ENCODE measurements at places on chromosomes 3 and 15.

DNA sequence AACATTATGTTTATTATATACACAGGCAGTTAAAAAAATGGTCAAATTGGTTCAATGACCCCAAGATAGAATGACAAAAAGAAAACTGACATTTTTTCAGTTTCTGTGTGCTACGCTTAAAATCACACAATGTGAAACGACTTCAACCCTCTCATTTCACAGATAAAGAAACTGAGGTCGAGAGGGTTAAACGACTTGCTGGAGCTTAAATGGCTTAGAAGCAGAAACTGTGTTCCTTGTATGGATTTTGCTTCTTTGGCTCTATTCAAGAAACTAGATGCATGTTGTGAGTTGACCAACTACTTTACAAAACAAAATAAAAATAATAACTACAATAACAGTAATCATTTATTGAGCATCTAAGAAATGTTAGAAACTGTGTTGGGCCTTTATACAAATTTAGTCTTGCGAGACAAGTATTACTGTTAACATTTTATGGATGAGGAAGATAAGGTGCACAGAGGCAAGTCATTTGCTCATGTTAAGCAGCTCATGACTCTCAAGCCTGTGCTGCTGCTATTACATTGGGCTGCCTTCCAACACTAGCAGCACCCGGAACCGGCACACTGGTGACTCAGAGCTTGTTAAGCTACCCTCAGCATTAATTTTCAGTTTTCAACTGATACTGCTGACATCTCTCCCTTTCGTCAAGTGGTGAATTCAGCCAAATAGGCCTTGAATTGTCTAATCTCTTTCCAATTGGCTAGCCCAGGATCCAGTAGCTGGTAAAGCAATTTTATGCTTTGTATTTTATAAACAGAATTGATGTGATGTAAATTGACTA, 487.6 kb downstream of the NAALADL2 start:
- peak; percentile 56 for DNase-seq
- no peak overlapping the region for H3K4me3 ChIP-seq
- no peaks in the 10 kb centered on the region for H3K4me1 ChIP-seq
- no peak overlapping the region for H3K27ac ChIP-seq

DNA sequence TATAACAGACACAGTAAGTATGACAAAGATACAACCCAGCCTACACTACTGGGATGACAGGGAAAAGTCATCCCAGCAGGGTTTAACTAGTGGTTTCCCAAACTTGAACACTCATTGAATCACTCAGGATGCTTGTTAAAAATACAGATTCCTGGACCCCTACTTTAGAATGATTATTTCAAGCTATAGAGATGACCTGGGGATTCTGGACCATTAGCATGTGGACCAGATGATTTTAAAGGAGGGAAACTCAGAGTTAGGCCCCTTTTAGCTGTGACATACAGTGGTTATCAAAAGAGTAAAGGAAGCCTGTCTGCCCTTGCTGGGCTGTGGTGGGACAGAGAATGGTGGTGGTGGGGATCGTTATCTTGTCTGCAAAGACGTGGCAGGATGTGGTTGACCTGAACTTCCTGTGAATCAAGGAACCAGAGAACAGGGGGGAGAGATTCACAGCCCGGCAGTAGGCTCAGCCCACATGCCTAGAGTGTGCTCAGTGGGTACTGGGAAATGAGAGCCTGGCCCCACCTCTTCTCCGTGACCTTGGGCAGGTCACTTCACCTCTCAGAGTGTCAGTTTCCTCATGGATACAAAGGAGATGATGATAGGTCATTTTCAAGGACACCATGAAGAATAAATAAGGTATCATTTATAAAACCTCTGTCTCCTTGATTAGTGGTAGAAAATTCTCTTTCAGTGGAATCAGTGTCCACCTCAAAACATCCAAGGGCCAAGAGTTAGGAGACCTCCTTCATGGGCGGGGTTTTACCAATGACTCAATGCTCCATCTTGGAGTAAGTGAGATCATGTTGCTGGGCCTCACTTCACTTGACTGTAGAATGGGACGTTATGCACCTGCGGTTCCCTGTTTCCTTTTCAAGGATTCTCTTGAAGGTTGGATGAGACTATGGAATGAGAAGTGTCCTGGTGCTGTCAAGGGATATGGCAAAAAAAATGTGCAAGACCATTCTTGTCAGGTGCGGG, 306.5 kb downstream of the RPLP1 start:
- H3K27ac ChIP-seq, result no peak overlapping the region
- H3K4me3 ChIP-seq, result no peak overlapping the region
- H3K4me1 ChIP-seq, result peaks cover 11% of the 10 kb centered on the region
- DNase-seq, result peak; percentile 95

DNA sequence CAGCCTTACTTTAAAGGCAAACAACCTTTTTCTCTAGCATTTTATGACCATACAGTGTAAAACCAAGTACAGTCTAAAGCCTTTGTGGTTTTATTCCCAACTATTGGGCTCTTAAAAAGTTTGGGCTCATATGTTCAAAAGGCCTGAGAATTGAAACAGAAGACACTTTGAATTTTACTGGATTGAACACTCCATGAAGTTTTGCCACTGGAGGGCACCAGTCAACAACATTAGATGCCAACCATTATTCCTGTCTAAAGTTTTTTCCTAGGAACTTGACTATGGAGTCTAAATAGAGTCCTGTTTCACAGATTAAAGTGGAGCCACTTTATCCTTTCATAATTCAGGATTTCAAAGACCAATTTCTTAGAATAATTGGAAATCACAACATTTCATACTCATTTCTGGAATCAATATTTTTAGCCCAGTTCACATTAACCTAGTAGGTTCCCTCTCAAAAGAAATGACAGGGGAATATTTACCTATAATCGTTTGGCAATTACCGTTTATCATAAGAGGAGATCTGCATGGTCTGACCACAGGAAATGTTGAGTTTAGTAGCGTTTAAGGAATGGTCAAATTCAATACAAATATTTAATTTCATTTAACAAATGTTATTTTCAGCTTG, 244.1 kb upstream of the PDZRN3 start:
- no peaks in the 10 kb centered on the region for H3K27me3 ChIP-seq
- no peaks in the 10 kb centered on the region for H3K36me3 ChIP-seq
- H3K4me1 ChIP-seq, result no peaks in the 10 kb centered on the region
- no peak overlapping the region for H3K27ac ChIP-seq

DNA sequence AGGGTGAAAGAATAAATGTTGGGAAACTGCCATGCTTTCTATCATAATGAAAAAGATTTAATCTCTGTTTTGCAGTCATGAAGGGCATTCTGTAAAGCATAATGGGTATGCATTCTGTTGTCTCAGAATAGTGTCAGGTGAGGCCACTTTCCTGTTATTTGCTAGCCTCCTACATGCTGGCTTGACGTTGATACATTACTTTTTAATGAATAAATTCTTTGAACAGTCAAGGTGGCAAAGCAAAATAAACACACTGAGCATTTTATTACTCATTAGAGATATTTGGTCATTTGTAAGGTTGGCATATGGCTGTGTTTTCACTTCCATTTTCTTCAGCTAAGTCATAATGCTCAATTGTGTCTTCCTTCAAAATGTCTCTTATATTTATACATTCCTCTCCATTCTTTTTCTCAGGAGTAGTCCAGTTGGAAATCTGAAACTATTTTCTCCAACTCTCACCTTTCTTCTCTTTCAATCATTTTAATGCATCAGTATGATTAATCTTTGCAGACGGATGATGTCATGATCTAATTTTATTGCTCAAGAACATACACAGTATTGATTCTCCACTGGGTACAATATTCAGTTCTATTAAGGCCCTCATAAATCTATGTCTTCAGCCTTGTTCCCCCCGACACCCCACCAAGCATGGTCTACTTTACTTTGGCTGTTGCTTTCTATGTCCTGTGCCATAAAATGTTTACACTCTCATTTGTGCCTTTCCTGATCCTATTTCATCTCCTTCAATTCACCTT, 290.7 kb downstream of the GBE1 start:
- H3K27me3 ChIP-seq, result no peaks in the 10 kb centered on the region
- H3K27ac ChIP-seq, result no peak overlapping the region
- no peaks in the 10 kb centered on the region for H3K36me3 ChIP-seq

GRCh38 chr15:45439521-45440260, 61.3 kb upstream of the GATM start:
- H3K4me1 ChIP-seq, result peaks cover 33% of the 10 kb centered on the region
- no peak for DNase-seq
- no peak overlapping the region for H3K27ac ChIP-seq
- no peaks in the 10 kb centered on the region for H3K27me3 ChIP-seq
- H3K4me3 ChIP-seq, result no peak overlapping the region
- H3K36me3 ChIP-seq, result no peaks in the 10 kb centered on the region

- no peaks in the 10 kb centered on the region for H3K27me3 ChIP-seq
- H3K4me1 ChIP-seq, result no peaks in the 10 kb centered on the region
- no peak for DNase-seq
- H3K36me3 ChIP-seq, result no peaks in the 10 kb centered on the region
- H3K4me3 ChIP-seq, result no peak overlapping the region
Measured at GRCh38 chr3:130709671-130710070, 37.0 kb downstream of the PIK3R4 start.

- no peak for DNase-seq
- H3K27ac ChIP-seq, result no peak overlapping the region
- H3K36me3 ChIP-seq, result no peaks in the 10 kb centered on the region
- no peaks in the 10 kb centered on the region for H3K4me1 ChIP-seq
Measured at GRCh38 chr3:23219552-23219951, 16.4 kb downstream of the UBE2E2 start.

DNA sequence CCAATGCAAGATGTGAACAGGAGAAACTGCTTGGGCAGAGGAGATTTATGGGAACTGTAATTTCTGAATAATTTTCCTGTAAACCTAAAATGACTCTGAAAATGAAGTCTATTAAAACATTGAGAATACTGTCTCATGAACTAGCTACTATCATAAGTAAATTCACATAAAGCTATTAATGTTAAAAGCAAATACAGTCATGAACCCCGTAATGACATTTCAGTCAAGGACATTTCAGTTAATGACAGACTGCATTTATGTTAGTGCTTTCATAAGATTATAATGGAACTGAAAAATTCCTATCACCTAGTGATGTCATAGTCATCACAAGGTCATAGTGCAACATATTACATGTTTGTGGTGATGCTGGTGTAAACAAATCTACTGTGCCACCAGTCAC, 17.2 kb downstream of the CBLB start:
- H3K36me3 ChIP-seq, result no peaks in the 10 kb centered on the region
- no peaks in the 10 kb centered on the region for H3K27me3 ChIP-seq

DNA sequence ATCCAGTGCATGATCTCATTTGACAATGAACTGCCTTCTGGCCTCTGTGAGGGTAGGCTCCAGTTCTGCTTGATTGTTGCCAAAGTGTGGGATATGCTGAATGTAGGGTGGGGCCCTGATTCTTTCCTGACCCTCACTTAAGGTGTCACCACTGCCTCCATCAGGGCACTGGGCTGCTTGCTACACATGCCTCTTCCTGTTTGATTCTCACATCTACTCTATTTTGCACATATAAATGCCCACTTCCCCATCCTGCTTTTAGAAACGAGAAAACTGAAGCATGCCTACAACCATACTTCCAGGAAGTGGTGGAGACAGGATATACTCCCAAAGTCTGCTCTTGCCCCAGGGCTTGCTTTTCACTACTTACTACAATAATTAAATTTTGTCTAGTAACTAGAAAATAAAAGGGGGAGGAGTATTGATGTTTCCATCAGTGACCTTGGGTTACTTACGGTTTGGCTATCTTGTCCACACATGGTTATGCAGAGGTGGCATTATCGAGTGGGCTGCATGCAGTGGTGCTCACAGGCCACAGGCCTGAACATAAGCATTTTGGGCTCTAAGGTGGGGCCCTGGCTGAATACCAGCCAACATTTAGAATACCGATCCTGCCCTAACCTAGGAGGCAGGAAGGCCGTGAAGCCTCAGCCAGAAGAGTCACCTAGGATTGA, 6.7 kb downstream of the ZDHHC3 start:
- DNase-seq, result no peak
- H3K4me1 ChIP-seq, result peaks cover 3% of the 10 kb centered on the region
- no peaks in the 10 kb centered on the region for H3K27me3 ChIP-seq
- no peak overlapping the region for H3K27ac ChIP-seq

- no peaks in the 10 kb centered on the region for H3K27me3 ChIP-seq
- DNase-seq, result peak; percentile 34
- no peaks in the 10 kb centered on the region for H3K4me1 ChIP-seq
- H3K27ac ChIP-seq, result no peak overlapping the region
- H3K4me3 ChIP-seq, result no peak overlapping the region
Measured at GRCh38 chr3:141104151-141104821, 53.1 kb downstream of the SPSB4 start.

- peak overlapping the region; percentile 32 for H3K4me3 ChIP-seq
- H3K4me1 ChIP-seq, result no peaks in the 10 kb centered on the region
- no peaks in the 10 kb centered on the region for H3K27me3 ChIP-seq
Measured at GRCh38 chr3:29281344-29282241, 722 bp downstream of the RBMS3 start.

DNA sequence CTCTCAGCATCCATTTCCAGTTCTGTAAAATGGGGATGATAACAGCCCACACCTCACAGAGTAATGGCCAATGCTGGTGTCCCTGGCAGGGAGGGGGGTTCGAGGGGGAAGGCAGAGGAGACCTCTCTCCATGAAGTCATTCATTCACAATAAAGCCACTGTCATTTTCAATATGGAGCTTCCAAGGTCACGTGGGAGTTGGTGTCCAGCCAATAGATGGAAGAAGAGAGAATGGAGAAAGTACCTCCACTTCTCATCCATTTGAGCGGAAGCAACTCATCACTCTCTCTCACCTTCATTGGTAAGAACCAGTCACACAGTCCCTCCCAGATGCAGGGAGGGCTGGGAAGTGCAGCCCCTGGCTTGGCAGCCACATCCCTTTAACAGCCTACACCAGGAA, 14.9 kb upstream of the RBSN start:
- H3K4me1 ChIP-seq, result no peaks in the 10 kb centered on the region
- H3K27me3 ChIP-seq, result no peaks in the 10 kb centered on the region
- no peak for DNase-seq
- H3K36me3 ChIP-seq, result no peaks in the 10 kb centered on the region
- no peak overlapping the region for H3K27ac ChIP-seq

DNA sequence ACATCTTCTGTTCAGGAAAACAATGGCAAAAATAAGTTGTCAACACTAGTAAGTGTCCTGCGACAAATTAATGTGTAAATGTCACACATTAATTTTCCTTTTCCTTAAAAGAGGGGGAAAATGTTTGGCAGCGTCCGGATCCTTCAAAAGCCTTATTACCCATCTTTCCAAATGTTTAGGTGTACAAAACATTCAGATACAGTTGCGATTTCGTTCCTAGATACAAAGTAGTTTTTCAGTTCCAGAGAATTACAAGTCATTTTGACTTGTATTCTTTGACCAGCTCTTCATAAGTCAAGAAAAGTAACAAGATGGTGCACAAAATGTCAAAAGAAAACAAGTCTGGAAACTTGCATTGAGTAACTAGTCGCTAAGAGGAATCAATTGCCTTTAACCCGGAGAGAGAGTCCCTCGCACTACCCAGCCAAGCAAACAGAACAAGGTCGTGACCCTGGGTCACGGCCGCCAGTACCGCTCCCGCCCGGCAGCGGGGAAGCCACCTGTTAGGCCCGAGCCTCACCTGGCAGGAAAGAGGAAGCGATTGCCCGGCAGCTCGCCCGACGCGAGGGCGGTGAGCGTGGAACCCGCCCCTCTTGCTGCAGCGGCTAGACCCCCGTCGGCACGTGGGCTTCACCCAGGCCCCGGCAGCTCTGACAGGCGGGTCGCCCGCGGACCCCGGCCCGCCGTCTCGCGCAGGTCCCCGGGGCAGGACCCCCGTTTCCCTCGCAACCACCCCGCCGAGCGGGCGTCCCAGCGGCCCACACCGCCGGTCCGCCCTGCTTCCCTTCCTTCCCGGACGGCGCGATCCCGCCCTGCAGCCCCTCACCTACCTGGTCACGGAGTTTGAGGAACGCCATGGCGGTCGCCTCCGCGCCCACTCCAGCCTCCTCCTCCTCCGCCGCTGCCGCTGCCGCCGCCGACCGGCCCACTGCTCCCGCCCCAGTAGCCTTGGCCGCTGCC, 61.0 kb upstream of the ANKRD28 start:
- peak overlapping the region; percentile 89 for H3K27ac ChIP-seq
- peak overlapping the region; percentile 95 for H3K4me3 ChIP-seq
- H3K36me3 ChIP-seq, result no peaks in the 10 kb centered on the region
- no peaks in the 10 kb centered on the region for H3K27me3 ChIP-seq
- peak; percentile 84 for DNase-seq
- H3K4me1 ChIP-seq, result no peaks in the 10 kb centered on the region
